D721Med (cell line): ENCODE measurements at places on chromosomes 2 and 18.

DNA sequence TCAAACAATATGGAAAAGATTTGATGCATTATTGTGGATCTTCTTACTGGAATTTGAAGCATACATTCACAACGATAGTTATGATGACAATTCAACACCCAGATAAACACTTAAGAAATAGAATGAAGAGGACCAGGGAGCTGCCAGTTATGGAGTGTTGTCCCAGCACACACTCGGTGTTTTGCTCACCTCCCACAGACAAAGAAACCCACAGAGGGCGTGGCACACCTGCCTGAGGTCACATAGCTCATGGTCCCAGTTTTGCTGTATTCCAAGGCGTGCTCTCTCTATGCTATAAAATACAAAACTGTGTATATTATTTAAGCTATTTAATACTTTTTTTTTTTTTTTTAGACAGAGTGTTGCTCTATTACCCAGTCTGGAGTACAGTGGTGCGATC, 31.1 kb downstream of the EFR3B start:
- DNase-seq, result no peak

- no peak for DNase-seq
These were observed 36.8 kb downstream of the SLC66A2 start for GRCh38 chr18:79914614-79915160.

DNA sequence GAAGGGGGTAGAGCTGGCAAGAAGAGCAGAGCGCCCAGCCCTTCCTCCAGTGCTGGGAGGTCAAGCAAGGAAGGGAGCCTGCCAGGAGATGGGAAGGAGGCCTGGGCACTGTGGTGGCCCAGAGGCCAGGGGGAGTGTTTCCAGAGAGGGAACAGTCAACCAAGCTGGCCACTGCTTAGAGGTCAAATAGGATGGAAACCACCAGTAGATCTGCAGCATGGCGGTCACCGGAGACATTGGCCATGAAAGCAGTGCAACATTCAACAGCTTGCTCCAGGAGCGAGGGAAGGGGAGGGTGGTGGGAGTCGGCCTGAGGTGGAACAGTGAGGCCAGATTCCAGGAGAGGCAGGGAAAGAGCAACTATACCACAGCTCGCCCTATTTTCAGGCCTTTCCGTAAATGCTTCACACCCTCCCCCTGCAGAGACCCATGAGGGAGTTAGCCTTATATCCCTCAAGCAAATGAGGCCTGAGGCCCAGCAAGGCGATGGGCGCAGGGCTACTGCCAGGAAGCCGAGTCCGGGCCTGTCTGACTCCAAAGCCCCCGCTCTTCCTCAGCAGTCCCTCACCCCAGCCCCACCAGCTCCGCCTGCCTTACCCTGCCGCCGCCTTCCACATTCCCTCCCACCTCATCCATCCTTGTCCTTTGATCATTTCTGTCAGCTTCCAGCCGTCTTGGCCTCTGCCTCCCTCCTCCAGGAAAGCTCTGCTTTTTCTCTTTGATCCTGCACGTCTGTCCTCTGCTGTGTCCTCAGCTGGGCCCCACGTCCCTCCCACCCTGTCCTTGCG, 17.0 kb downstream of the KCNK3 start:
- no peak for DNase-seq

GRCh38 chr18:63949068-63949737, at the start of gene HMSD:
HMSD (plus strand) TSS chr18:63949301; CDS start chr18:63953456, 4,155 bp downstream.
- DNase-seq, result no peak

DNA sequence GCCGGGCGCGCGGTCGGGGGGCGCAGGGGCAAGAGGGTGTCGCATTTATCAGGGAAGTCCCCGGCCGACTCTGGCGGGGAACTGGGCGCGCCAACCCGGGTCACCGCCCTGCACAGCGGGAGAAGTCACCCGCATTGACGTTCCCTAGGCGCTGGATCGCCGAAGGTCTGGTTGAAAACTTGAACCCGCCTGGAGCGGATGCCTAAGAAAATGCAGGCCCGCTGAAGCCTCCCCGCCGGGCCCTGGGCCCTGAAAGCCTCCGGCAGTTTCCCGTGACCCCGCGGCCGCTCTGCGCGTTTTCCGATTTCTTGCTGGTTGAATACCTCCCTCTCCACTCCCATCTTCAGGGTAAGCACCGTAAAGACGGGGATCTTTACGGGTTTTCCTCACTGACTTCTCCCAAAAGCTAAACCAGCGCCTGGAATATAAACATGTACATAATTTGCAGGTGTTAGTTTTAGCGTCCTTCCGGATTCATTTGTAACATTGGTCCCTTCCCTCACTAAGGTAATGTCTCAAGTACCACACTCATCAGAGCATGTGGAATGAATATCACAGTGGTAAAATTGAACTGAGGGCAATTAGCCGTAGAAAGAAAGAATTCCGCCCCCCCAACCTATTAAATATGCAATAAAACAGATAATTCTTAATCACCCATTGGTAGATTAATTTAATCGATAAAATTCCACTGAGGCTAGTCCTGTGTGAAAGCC, 675 bp upstream of the SPIRE1 start:
- DNase-seq, result no peak

DNA sequence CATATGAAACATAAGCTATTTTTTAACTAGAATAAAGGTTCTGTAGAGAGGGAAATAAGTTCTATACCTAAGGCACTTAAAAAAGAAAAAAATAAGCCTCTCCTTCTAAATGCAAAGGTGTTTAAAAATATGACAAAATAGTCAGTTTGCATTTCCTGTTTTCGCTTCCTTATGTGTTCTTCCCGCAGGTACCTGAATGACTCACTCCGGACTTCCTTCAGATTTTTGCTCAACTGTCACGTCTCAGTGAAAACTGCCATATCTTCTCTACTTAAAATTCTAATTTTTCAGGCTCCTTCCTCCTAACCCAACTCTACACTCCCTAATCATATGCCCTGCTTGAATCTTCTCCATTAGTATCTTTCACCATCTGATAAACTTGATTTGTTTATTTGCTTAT, 1333.1 kb downstream of the LRP1B start:
- no peak for DNase-seq

GRCh38 chr2:127841466-127842178, 16.3 kb downstream of the POLR2D start:
- no peak for DNase-seq

DNA sequence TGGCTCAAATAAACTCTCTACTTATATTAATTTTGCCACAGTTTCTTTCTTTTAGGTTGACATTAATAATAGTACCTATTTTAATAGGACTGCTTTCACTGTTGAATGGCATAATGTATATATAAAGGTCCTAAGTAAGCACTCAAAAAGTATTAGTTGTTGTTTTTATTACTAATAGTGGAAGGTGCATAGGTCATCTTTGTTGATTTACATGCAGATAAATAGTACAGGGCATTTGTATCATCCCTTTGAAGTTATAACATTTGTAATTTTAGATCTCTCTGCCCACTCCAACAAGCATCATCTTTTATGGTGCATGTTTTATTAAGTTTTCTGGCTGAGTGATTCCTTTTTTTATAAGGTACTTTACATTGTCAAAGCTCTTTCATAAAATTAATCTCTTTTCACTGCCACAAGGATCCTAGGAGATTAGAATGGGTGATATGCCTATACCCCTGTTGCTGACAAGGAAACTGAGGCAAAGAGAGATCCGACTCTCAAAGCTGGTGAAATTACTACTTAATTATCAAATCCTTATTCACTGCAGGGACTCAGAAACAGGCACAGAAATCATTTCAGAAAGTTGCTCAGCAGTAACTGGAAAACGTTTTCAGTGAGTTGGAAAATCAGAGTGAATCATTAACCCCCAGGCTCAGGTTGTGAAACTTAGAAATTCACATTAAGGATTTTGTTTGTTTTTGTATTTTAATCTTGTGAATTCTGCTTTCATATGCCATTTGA, 299.6 kb downstream of the AGPS start:
- DNase-seq, result no peak

- DNase-seq, result no peak
These were observed 114.3 kb downstream of the SPP2 start for GRCh38 chr2:234164493-234165413.

DNA sequence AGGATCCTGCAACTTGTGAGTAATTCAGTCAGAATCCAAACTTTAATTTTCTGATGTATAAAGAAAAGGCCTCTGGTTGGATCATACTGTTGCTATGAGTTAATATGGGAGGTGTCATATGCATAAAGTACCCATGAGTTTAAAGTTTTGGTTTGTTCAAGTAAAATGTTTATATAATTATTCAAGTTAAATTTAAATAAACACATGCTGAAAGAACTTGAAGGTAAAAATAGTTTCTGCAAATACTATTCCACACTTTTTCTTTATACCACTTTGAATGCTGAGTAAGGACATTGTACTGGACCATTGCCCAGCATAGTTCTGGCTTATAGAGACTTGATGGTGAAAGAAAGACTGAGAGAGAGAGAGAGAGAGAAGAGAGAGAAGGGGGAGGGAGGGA, 30.7 kb downstream of the PKP4 start:
- DNase-seq, result no peak

- DNase-seq, result no peak
These were observed 83.8 kb upstream of the KLHL29 start for GRCh38 chr2:23301136-23301535.

DNA sequence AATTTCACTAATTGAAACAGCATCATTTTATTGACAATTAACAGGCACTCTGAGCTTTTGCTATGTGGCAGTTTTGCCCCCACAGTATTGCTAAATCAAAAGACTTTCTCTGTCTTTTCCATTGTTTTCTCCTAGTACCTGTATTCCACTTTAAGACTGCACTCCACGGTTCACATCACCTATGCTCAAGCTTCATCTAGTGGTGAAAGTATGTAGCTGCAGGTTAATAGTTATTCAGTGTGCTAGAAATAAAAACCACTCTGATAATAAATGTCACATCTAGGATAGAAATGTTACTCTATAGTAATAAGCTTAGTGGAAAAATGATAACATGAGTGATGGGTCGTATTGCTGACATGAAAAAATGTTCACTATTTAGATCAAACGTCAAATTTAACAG, 24.6 kb downstream of the ARL6IP6 start:
- no peak for DNase-seq

DNA sequence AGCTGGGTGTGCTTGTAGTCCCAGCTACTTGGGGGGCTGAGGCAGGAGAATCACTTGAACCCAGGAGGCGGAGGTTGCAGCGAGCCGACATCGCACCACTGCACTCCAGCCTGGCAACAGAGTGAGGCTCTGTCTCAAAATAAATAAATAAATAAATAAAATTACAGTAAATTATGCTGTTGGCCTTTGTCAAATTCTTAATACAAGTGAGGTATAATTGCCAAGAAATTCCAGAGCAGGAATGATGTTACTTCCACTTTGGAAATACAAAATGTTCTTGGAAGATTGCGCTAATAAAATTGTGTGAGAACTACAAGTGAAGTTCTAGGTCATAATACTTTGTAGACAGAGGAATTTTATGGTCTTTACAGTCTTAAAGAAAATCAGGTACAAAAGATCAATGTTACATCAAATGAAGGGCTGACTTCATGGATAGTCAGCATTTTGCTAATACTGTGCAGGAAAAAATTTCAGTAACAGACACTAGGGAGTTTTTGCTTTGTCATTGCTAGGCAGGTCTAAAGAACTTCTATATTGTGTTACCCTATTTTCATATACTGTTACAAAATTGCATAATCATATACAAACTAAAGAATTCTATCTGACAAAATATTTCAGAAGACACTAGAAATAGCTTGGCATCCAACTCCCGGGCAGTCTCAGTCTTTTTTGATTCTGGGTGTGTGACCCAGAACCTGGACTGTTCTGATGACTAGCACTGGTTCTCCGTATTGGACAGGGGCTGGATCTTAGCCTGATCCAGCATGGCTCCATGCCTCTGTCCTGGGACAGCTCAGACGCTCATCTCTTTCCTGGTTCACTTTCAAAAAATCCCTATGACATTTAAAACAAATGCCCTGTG, 76.0 kb upstream of the STK17B start:
- DNase-seq, result no peak

GRCh38 chr2:172484253-172484652, 56.9 kb downstream of the ITGA6 start:
- DNase-seq, result no peak

DNA sequence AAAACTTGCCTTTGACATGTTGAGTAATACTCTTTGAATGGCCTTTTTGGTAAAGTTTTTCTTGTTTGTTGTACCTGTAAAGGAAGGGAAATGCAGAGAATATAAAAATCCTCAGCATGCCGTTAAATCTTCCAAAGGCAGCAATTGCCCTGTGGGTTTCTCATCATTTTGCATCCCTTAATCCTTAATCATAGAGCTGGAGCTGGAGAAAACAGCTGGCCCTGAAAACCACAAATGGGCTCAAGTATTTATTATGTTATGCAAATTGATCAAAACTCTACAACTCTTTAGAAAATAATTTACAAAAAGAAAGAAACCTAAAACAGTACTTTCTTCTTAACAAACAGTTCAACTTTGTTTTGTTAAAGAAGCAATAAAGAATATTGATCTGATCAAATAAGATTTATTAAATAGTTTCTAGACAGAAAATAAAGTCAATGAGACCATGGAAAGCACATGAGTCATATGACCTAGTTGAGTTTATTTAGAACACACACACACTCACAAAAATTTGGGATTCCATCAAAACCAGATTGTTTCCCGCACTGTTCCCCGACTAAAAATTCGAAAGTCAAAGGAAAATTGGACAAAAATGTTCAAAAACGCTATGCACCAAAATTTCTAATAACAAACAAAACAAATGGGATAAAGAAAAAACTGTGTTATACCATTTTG, 309.0 kb downstream of the GULP1 start:
- DNase-seq, result no peak

DNA sequence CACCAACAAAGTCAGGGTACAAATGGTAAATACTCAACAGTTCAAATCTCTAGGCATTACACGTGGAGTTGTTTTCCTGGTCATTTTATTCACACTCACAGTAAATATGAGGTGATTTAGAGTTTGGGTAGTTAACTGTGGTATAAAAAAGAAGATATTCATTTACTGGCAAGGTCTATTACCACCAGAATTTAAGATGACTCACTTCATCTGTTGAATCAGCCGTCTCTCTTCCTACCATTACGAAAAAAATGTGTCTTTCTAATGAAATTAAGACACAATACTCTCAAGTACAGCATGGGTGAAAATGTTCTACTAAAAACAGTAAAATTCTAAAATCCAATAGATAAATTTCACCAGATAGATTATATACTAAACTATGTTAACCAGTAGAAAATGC, 21.0 kb upstream of the GPR75 start:
- DNase-seq, result no peak

GRCh38 chr18:77668219-77668618, 418.6 kb downstream of the GALR1 start:
- no peak for DNase-seq

DNA sequence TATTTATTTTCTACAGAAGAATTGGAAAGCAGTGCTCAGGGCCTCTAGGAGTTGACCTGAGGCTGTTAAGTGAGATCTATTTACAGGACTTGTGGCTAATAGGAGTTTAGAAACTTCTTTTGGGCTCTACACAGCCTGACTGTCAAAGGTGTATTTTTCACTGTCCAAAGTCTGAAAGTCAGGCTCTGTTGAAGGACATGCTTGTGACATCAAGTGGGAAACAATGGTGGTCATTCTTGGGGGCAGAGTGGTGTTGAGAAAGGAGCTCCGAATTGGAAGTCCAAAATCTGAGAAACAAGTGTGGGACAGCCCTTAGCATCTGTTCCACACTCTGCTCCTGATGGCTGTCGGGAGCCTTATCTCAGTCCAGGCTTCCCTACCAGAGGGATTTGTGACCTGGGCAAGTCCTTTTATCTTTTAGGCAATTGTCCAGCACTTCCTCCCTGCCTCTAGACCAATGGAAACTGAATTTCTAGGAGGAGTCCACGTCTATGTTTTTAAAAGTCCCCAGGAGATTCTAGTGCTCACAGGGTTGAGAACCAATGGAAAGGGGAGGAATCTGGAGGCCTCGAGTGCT, 76.4 kb downstream of the LIPG start:
- no peak for DNase-seq
